Activated naive CD4-positive, alpha-beta T cell treated with anti-CD3 and anti-CD28 coated beads, Interleukin-2, amount 50 U/mL, for 72 hours (primary cell): ENCODE measurements at places on chromosomes 2 and 18. TPM values are rescaled to one million over a fixed set of nuclear protein-coding genes. Genes with fewer than 3 reads are reported as not detected.

DNA sequence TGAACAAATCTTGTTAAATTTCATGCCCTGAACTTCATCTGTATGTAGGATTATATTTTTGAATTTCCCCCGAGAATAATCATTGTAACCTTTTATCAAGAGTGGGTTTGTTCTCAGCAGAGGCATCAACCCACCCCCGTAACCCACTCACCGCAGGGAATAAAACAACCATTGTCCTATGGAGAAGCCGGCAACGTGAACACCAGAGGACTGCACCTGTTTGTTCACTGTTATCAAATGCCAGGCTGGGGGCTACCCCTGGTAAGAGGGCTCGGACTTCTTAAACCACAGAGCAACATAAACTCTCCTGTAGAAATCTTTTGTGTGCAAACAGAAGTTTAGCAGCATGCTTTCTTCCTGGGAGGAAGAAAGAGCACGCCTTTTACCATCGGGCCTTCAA is 610.4 kb downstream of the ERBB4 start:
- no peak for DNase-seq

Gene CD28
- 191 TPM for total RNA-seq

Gene KCNK3
- not detected for total RNA-seq

Gene THUMPD2
- 12.8 TPM for total RNA-seq

DNA sequence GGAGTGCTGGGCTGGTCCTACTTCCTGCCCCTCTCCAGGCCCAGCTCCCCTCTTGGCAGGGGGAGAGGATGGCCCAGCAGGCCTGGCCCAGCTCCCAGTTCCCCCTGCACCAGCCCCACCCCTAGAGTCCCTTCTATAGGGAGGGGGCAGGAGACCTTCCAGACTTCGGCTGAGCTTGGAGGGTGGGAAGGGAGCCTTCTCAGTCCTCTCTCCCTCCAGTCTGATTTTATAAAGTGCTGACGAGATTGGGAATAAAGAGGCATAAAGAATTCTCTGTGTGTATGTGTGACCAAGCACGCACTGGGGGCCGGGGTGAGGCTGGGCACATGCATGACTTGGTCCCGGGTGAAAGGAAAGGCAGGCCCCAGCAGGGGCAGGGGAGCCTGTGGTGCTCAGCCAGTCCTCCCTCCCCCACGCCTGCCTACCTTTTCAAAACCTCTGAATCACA is 5.1 kb downstream of the CHPF start:
- DNase-seq, result no peak

- DNase-seq, result no peak
Observed at GRCh38 chr2:116490511-116491145, 1323.9 kb upstream of the DDX18 start.

- DNase-seq, result no peak
Observed at GRCh38 chr2:50723286-50723938, 308.5 kb downstream of the NRXN1 start.

DNA sequence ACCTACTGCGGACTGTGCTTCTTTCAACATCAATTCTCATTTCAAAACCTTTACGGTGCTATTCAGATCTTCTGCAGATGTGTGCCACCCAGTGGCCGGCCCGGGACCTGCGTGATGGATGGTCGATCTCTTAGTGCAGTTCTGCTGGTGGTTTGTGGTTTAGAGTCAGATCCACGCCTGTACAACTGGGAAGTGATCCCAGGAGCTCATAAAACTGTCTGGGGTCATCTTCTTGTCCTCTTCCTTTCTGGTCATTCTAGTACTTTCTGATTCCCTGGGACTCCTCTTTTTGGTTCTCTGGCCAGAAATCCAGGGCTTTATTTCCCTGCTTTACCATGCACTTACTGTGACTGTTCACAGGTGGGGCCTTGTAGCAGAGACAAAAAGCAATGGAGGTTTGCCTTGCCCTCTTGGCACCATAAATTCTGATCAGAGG is 15.8 kb upstream of the SELENOI start:
- peak; percentile 79 for DNase-seq

Gene PJVK
- total RNA-seq, result 1.7 TPM

DNA sequence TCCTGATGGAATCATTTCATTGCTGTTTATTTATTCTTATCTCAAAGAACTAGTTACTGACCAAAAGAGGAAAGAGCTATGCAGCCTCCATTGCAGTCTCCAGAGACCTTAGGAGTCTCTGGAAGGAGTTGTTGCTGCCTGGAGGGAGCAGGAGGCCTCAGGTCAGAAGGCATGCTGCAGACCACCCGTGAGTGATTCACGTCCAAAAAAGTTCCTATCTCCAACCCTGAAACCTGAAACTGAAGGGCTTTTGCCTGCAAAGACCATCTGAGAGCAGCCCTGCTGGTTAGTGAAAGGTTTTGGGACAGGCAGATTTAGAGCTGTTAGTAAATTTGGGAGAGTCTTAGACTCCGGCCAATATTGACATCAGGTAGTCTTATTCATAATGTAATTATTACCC is 29.1 kb downstream of the SLC25A52 start:
- DNase-seq, result no peak

- no peak for DNase-seq
Observed at GRCh38 chr2:168278424-168278888, 31.1 kb upstream of the STK39 start.

DNA sequence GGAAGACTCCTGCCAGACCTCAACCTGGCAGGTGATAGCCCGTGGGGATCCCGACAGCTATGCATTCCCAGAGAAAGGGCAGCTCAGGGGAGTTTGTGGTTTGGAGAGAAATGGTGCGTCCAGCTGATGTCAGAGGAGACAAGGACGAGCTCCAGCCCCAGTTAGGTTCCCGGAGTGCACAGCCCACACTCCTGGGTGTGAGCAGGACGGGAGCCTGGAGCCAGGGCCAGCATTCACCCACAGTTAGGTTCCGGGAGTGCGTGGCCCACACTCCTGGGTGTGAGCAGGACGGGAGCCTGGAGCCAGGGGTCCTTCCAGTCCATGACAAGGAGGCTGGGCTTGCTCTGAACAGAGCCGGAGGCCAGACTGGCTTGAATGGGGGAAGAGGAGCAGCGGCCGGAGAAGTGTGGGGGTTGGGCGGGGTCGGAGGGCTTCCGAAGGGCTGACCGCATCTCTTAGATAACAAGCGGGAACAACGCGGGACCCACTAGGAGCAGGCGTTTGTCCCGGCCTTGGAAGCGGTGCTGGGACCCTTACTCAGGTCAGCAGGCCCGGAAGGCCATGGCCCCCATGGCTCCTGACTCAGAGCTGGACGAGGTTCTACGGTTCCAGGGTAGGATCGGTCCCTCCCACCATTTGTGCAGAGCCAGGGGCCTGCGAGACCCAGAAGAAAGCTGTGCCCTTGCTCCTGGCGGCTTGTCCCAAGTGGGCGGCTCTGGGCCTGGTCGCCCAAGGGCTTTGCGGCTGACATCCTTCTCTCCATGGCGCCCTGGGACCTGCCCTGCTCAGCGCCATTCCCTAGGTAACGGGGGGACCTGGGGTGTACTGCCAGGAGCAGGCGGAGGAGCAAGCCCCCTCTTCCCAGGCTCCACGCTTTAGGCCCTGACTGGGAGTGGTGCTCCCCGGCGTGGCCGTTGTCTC is 185.6 kb downstream of the RTP5 start:
- no peak for DNase-seq

Gene ALLC
- total RNA-seq, result not detected

- DNase-seq, result no peak
Observed at GRCh38 chr2:42317486-42317885, 43.5 kb downstream of the COX7A2L start.

DNA sequence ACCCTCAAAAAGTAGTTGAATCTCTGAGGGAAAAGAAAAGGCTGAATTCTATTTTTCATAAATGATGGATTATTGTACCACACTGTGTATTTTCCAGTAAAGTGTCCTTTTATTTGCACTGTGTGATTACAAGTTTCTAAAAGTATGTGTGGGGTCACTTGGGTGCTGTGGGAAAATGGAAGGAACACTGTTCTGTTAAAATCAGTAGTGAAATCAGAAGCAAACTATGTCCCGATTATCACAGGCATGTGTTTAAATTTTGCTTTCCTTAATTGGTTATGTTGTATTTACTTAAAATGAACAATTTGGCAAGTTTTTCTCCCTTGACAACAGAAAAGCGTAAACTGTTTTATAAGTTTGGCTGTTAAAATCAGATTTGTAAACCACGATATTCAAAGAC is 353.1 kb downstream of the ARHGAP15 start:
- DNase-seq, result no peak

- DNase-seq, result peak; percentile 68
Observed at GRCh38 chr2:7672027-7672684, 754.9 kb downstream of the RNF144A start.

DNA sequence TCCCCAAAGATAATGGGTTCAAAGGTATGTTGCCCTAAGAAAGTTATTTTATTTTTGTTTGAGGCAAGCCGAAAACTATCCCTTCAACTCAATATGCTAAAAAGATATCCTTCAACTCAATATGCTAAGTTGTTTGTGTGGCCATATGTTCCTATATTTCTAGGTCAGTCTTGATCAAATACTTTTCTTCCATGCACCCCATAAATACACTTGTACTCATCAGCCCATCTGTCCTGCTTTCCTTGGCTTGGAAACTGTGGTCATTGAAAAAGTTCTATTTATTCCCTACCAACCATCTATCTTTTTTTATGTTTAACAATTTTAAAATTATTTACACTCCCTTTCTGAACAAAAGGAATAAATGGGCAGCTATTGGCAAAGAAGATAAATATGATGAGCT is 447.7 kb downstream of the NRXN1 start:
- DNase-seq, result no peak

- DNase-seq, result no peak
Observed at GRCh38 chr2:44533508-44533907, 171.8 kb downstream of the CAMKMT start.

Gene GPR35
- 1.5 TPM for total RNA-seq

DNA sequence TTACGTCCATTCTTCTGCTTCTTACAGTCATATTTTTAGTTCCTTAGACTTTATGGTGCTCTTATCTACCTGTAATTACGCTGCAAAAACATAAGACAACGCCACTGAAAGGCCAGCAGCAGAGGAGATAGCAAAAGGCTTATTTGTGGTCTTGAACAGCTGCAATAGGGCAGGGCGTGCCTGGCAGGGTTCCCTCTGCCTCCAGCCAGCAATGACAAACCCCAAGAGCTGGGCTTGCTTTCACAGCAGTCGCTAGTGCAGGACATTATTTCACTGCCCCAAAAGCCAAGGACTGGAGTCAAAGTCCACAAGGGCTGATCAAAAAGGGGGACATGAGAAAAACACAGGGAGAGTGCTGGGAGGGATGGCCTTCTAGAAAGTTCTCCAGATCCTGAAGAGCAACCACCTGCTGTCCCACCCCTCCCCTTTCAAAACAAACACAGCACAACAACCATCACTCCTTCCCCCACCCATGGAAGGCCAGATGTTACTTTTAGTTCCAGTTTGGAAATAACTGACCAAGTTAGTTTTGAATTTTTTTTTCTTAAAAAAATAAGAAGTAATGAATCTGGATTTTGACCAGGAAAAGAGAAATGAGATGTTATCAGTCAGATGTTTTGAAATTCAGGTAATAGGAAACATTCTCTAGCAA is 127.8 kb downstream of the RBMS1 start:
- DNase-seq, result no peak

GRCh38 chr18:53735526-53735925 is 488.9 kb downstream of the MBD2 start:
- no peak for DNase-seq

Gene ANKRD39
- 39.2 TPM for total RNA-seq

Gene STAT4
- 67.1 TPM for total RNA-seq

DNA sequence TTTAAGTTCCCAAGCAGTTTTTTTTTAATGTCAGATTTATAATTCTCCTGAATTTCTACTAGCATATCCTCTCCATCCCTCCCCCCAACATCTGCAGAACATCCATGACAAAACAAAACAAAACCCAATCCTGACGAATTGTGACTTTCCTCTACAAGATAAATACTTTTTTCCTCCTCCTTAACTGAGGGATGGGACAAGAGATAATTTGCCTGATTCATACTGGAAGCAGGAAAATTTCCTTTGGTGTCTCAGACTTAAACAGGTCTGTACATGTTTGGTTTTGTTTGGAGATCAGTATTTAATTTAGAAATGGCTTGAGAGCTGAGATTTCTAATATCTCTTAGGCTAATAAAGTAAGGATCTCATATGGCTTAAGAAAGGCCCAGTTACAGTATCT is 2.2 kb downstream of the CAVIN2 start:
- no peak for DNase-seq

GRCh38 chr18:63788447-63789096 is 13.4 kb downstream of the SERPINB7 start:
- peak; percentile 10 for DNase-seq

GRCh38 chr2:227761740-227762476 is 16.2 kb downstream of the SCYGR8 start:
- DNase-seq, result no peak
